ENCODE measurements at places on chromosomes 16 and 17.

DNA sequence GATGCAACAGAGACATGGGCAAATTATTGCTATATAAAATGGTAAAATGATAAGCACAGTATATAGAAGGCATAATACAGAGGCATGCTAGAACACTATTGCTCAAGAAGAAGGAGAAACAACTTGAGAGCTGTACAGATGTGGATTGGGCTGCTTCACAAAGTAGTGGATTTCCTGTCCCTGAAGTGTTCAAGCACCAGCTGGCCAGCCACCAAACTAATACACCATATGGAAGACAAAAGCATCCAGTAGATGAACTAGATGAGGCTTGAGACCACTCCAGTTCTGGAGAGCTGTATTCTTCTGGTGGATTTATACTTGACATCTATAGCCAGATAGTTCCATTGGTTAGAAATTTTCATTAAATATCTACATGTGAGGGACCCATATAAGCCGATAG lies 134.1 kb upstream of the GNAO1 start:
- no peak for DNase-seq

DNA sequence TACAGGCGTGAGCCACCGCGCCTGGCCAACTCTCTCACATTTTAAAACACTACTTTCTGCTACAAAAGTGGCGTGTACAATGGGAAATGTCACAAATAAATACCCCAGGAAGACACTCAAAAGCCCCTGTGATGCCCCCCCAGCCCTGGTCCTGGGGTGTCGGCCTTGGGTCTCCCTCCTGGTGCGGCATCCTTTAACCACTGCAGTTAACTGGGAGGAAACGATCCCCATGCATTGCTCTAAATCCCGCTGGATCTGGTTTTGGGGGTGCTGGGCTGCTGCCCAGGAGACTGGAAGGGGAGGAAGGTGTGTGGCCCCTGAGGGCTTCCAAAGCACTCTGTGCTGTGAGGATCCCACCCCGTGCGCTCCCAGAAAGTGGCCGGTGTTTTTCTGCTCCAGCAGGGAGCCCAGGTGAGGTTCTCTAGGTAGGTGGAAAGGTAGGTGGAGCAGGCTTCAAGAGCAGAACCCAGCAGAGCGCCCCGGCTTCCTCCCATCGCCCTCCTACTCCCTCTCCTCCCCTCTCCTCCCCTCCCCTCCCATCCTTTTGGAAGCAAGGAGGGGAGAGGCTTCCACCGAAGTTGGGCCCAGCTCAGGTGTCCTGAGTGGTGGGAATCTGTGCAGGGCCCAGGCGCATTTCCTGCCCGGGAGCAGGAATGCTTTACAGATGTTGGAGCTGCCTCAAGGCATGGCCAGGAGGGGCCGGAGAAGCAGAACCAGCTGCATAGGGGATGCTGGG lies 363.3 kb downstream of the SEC14L1 start:
- DNase-seq: no peak

DNA sequence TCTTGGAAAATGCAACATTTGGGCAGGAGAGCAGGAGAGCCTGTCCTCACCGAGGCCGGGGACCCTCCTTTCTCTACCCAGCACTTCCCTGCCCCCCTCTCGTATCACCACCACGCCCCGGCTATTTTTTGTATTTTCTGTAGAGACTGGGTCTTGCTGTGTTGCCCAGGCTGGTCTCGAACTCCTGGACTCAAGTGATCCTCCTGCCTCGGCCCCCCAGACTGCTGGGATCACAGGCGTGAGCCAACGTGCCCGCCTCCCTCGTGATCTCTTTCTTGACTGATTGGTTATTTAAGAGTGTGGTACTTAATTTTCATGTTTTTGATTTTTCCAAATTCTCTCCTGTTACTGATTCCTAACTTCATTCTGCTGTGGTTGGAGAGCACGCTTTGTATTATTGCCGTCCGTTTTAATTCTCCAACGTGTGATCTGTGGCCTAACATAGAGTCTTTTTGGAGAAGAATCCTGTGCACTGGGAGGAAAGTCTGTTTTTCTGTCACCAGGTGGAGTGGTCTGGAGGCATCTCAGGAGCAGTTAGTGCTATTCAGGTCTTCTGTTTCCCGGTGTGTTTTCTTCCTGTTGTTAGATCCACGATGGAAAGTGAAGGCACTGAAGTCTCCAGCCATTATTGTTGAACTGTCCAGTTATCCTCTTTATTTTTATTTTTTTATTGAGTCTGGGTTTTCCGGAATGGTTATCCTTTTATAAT lies 40.4 kb downstream of the ZNF778 start:
- no peak for DNase-seq

- no peak for DNase-seq
Observed at GRCh38 chr16:19711643-19712042, 6.4 kb downstream of the KNOP1 start.

- no peak for DNase-seq
Observed at GRCh38 chr17:50598487-50598886, 36.2 kb upstream of the ABCC3 start.

GRCh38 chr17:22171631-22172030 lies 479.3 kb downstream of the KCNJ18 start:
- no peak for DNase-seq

DNA sequence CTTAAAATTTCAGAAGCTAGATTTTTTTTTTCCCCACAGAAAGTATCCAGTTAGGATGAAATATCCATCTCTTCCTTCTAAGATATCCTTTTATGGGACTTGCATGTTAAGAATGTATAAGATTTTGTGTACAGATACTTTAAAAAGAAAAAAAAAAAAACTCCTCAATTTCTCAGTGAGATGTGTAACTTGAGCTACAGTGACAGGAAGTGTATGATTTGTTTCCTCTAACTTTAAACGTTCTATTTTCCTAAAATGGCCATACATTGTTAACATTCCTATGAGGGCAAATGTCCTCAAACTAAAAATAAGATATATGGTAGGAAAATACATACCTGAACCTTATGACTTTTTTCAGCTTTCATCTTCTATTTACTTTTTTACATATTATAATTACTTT lies 8.9 kb downstream of the FBXO47 start:
- DNase-seq: no peak

DNA sequence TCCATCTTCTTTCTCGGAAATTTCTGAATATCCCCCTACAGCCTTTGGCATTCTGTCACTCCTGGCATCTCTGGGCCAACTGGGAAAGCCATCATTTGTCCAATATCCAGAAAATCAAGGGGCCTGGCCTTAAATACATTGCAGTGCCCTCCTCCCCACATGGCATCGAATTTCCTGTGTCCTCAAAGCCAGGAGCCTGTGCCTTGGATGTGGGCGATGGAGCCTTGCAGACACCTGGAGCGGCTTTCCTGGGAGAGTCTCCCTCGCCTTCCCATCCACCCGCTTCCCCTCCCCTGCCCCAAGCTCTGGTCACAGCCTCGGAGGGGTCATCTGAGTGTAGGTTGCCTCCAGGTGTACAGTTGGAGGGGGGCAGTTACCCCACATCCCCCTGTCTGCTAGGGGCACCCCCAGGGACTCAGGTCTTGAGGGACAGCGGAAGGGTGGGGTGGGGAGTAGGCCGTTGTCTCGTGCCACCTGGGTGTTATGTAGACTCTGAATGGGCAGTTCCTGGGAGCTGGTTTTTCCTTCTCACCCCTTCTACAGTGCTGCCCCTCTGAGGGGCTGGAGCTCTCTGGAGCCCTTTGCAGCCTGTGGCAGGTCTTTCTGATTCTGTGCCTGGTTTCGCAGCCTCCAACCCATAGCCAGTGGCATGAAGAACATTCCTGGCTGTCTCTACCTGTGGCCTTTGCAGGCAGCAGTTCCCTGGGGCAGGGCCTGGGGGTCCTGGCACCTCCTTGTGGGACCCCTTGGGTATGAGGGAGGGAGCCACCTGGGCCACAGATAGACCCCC lies 239.8 kb downstream of the SEC14L1 start:
- DNase-seq: no peak

DNA sequence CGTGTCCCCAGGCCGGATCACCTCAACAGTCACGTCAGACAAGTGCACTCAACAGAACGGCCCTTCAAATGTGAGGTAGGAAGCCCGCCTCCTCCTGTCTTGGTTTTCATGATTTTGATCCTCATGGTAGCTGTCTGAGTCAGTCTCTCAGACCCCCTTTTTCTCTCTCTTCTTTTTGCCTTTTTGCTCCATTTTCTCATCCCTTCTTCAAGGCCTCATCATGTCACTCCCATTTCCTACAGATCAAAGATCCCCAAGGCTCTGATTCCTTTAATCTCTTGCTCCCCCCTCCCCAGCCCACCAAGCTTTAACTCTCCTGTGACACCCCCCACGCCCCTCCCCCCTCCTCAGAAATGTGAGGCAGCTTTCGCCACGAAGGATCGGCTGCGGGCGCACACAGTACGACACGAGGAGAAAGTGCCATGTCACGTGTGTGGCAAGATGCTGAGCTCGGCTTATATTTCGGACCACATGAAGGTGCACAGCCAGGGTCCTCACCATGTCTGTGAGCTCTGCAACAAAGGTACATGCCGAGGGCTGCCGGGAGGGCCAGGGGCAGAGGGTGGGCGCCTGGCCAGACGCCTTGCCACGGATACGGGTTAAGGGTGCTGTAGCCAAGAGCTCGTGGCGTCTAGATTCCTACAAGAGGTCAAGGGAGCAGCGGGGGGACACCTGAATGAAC lies 2.0 kb downstream of the MAZ start:
- DNase-seq: peak; percentile 38

DNA sequence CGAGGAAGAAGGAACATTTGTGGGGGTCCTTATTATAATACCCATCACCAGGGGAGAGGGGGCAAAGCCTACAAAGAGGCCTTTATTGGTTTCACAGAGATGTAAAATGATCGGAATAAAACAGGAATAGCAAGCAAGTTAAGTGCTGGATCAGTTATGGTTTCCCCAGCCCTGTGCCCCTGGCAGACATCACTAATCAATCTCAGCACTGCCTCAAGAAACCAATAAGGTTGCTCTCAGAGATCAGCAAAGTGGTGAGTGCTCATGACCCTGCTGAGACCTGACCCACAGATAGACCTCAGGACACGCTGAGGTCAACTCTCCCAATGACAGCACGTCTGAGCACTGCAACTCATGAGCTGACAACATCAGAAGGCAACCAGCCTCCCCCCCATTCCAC lies 66.3 kb downstream of the ZNF423 start:
- DNase-seq: no peak

GRCh38 chr16:89320782-89321501 lies 103.4 kb downstream of the ZNF778 start:
- DNase-seq: no peak

DNA sequence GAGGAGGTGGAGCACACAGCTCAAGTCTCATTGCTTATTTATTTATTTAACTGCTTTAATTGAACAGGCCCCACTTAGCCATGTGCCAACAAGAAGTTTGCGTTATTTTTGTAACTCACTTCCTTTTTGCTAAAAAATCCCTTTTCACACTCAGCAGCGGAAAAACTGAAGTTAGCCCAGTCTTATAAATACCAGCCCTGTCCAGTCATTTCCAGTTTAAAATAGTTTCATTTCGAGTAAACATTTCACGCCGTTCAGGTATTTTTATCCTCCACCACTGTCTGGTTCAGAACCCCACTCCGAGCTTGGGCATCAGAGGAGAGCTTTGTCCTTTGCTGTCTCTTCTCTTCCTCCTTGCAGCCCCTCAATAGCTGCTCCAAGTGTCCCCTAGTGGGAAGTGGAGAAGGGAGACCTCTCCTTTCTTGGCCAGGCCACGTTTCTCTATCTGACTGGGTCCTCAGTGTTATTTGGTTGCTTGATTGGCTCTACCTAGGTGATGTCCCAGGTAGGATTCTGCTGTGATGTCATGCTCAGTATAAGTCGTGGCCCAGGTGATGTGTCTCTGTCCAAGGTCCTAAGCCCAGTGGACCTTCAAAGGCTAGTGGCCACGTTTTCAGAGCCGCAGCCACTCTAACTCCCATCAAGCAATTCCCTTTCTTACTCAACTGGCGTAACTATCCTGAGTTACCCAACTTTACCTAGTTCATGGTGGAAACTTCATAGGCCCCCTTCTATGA lies 53.0 kb upstream of the GAS7 start:
- no peak for DNase-seq

- DNase-seq: peak; percentile 63
Observed at GRCh38 chr16:81693041-81693743, 85.9 kb upstream of the PLCG2 start.

GRCh38 chr17:16940116-16940881 lies 31.6 kb downstream of the TNFRSF13B start:
- DNase-seq: no peak

- no peak for DNase-seq
Observed at GRCh38 chr16:10242097-10242496, 59.9 kb upstream of the GRIN2A start.

GRCh38 chr17:67335245-67335835 lies 31.0 kb downstream of the PSMD12 start:
- no peak for DNase-seq

DNA sequence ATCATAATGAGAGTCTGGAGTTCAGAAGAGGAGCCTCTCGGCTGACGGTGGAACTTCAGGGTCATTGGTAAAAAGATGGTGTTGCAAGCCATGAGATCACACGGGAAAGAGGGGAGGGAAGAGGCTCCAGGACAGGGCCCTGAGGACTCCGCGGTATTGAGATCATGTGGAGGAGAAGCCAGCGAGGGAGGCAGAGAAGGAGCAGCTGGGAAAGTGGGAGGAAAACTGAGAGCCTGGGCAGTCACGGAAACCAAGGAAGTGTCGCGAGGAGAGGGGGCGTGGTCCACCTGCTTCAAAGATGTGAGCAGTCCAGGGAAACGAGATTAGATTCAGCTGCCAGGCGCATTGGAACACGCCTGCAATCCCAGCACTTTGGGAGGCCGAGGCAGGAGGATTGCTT lies 27.7 kb upstream of the SBK1 start:
- no peak for DNase-seq

DNA sequence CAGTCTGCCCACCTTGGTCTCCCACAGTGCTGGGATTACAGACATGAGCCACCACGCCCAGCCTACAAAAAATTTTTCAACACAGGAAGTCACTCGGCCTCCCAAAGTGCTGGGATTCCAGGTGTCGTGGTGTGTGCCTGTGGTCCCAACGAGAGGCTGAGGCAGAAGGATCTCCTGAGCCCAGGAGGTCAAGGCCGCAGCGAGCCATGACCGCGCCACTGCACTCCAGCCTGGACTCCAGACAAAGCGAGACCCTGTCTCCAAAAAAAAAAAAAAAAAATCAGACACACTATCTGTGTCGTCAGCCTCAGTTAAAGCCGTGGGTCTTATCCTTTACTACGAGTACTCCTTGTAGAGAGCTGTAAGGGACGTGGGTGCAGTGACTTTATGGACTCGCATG lies 15.8 kb downstream of the USP22 start:
- DNase-seq: no peak
